Activated T-cell treated with anti-CD3 and anti-CD28 coated beads, Interleukin-2, amount 50 U/mL, for 1 hour (primary cell): ENCODE measurements at places on chromosomes 12 and 14.
A peak's percentile ranks its signal among the peaks of the same experiment; 100 is the strongest.

- DNase-seq, result no peak
Observed at GRCh38 chr12:112808156-112808555, 16.6 kb downstream of the RPH3A start.

DNA sequence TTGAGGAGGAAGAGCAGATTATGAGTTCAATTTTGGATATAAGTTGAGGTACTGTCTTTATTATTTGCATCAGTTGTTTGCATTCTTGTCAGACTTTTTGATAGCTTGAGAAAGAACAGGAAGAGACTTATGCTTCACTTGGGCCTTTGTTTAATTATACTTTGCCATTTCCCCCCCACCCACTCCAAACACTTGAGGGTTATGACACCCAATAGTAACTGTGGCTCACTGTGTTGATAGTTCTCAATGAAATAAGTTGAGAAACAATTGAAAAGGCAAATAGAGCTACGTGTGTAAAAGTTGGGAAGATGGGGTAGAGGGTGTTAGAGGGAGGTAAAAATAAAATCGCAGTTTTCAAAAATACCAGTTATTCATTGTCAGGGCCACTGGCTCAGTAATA, 17.7 kb downstream of the NAA30 start:
- DNase-seq, result no peak

DNA sequence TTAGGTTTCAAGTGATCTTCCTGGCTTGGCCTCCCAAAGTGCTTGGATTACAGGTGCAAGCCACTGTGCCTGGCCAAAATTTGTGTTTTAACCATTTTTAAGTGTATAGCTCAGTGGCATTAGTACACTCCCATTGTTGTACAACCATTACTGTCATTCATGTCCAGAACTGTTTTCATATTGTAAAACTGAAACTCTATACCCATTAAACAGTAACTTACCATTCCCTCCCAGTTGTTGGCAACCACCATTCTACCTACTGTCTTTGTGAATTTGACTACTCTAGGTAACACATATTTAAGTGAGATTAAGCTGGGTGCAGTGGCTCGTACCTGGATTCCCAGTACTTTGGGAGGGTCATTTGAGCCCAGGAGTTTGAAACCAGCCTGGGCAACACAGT, 67.3 kb upstream of the KCNH3 start:
- DNase-seq, result no peak

- DNase-seq, result no peak
Observed at GRCh38 chr12:31880340-31880739, 78.9 kb upstream of the RESF1 start.

DNA sequence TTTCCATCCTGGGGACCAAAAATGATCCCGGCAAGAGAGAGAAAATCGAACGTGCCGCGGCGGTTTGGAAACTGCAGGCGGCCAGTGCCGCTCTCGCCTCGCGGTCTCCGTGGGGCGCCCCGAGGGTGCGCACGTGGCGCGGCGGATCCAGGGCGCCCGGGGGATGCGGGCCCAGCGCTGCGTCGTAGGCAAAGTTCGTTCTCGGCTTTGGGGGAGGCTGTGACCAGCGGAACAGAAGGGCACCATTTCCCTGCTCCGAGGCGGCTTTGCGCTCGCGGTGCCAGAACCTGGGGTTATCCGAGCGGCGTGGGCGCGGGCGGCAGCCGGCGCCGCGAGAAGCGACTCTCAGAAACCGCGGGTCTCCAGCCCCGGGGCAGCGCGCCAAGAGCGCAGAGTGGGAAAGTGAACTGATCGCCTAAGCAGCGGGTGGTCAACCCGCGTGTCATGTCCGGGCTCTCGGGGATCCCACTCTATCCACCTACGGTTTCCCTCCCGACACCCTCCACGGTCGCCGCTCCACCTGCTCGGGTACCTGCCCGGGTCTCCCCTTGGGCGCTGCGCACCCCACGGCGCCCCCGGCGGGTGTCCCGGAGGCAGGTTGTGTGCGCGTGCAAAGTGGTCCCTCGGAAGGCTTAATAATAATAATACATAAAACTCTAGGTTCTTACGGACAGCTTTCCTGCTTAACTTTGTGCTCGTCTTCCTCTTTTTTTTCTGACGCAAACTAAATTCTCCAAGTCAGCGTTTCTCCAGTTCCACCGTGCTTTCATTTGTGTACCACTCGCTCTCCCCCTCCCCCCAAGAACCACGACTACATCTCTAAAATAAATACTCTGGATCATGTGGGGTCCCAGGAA, 1.2 kb downstream of the ESRRB start:
- no peak for DNase-seq

DNA sequence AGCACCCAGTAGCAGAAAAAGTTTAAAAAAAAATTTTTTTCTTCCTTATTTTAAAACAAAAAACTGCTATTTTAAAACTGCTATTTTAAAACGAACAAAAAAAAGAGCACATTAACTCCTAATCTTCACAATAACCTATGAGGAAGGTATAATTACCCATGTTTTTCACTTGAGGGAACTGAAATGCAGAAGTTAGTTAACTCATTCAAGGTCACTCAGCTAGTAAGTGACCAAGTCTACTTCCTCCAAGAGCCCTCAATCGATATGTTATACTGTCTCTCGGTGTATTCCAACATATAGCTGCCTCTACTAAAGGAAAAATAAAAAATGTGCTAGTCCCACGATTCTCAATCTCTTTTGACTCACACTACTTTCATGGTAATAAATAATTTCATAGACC, 7.8 kb downstream of the RPAP3 start:
- DNase-seq, result no peak

GRCh38 chr14:72588521-72588920, 305.4 kb downstream of the DPF3 start:
- DNase-seq, result no peak

- DNase-seq, result peak; percentile 16
Observed at GRCh38 chr14:99514552-99515300, 33.5 kb downstream of the CCNK start.

DNA sequence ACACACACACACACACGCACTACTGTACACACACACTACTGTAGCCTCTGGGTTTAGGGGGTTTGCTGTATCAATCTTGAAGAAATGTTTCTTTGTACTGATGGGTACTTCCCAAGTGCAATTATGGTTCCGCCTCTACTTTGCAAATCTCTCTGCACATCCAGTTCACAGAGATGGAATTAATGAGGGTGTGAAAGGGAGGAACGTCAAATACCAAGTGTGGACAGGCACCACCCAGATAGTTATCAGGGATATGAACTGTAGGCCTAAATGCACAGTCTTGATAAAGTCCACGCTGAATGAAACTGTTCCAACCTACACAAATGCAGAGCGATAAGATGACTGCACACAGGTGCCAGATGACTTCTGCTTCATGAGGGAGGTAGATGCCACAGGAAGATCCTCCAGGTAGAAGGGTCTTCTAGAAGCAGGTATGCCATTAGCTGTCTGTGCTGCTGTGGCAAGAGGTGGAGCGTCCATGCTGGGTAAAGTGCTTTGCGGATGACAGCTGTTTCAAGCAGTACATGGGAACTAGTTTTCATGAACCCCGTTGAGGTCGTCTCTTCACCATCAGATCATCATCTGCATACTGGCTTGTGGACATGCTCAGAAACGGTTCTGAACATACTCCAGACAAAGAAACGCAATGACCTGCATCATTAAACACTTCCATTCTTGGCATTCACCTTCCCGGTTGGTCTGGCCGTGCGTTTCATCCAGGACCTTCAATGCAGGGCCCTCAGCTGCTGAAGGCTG, 314.3 kb upstream of the RTL1 start:
- no peak for DNase-seq

DNA sequence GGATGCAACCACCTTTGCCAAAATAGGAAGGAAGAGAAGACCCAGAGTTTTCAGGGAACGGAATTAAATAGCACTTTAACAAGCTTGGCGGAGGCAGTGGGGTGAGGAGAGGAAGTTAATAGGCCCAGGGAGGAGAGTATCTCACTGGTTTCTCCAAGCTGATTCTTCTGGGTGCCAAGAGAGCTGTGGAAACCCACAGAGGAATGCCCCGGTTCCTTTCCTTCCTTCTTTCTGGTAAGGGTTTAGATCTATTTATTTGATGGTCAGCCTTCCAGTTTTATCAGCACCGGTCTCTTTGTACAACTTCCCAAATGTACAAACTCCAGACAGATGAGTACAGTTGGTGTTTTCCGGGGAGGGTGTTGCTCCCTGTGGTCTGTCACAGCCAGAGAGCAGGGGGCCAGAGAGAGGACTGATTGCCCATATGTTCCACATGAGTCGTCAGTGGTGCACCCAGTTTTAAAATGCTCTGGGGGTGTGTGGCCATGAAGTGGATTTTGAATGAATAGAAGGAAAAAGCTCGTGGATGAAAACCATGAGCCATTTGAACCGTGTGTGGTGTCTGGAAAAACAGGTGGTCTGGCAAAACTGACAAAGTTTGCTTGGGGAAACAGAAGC, 26.6 kb downstream of the PRKCH start:
- DNase-seq, result no peak

DNA sequence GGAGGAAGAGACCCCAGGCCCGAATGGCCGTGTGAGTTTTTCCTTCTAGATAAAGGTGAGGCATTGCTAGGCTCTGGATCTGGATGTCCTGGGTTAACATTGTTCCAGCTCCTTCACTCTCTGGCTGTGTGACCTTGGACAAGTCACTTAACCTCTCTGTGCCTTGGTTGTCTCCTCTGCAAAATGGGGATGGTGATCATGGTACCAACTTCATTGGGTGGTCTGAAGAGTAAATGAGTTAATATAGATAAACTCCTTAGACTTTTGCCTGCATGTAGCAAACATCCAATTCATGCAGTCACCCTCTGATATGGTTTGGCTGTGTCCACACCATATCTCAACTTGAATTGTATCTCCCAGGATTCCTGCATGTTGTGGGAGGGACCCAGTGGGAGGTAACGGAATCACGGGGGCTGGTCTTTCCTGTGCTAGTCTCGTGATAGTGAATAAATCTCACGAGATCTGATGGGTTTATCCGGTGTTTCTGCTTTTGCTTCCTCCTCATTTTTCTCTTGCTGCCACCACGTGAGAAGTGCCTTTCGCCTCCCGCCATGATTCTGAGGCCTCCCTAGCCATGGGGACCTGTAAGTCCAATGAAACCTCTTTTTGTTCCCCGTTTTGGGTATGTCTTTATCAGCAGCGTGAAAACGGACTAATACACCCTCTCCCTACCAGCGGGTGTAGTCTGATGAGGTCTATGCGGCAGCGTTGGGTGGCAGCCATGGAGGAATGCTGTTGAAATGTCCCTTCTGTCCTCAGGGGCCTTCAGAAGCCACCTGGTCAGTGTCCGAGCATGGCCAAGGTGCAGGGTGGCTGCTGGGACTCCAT, 256.1 kb downstream of the GLT1D1 start:
- no peak for DNase-seq

DNA sequence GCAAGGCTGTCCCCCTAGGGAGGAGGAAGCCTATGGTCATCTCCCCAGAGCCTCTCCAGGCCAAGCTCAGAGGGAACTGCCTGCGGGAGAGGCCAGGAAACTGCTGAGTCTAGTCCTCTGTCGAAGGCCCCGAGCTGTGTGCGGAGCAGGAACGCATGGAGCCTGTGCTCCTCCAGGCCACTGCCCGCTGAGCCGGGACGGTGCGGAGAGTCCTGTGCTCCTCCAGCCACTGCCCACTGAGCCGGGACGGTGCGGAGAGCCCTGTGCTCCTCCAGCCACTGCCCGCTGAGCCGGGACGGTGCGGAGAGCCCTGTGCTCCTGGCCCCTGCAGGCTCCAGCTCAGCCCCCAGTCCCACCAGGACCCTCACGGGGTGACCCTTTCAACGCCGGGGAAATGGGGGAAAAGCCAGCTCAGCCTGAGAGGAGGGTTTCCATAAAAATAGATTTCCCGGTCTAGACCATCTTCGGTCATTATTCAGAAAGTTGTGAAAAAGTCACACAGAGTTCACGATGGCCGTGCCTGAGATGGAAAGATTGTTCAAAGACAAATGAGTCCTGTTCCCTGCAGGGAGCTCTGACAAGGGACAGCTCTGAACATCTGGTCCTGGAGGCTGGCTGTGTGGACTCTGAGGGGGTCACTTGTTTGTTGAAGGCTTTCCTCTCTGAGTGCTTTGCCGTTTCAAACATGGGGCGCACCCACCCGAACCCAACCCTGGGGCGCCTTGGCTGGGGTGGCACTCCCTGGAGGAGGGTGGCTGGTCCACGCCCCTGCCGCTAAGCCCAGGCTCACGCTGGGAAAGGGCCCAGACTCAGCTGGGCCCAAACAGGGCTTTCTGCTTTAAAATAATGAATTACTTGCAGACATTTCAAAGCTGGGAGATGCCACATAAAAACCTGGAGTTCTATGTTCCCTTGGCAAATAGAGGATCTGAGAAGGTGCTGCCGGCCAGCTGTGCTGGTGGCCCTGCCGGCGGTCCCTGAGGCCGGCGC, 85.5 kb downstream of the ADGRD1 start:
- no peak for DNase-seq

DNA sequence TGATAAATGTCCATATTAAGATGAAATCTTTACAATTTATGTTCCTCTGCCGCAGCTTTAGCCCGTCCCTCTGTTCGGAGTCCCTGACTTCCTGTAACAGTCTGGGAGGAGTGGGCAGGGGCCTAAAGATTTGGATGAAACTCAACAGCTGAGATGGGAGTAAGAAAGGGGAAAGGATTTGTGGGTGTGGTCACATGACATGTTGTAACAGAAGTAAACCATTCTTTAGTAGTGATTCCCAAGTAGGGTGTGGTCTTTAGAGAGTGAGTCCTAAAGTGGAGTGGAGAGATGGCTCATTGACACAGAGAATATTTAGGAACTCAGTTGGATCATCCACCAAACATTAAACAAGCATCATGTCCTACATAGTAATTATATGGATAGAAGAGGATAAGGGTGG, 12.9 kb downstream of the TMEM117 start:
- DNase-seq, result no peak

- DNase-seq, result no peak
Observed at GRCh38 chr14:100142073-100143040, 17.1 kb downstream of the DEGS2 start.

GRCh38 chr14:33563901-33564197, 387.0 kb downstream of the EGLN3 start:
- DNase-seq, result no peak

GRCh38 chr12:103397536-103397935, 98.2 kb downstream of the C12orf42 start:
- no peak for DNase-seq

- DNase-seq, result no peak
Observed at GRCh38 chr14:105102893-105103292, 37.7 kb upstream of the GPR132 start.

DNA sequence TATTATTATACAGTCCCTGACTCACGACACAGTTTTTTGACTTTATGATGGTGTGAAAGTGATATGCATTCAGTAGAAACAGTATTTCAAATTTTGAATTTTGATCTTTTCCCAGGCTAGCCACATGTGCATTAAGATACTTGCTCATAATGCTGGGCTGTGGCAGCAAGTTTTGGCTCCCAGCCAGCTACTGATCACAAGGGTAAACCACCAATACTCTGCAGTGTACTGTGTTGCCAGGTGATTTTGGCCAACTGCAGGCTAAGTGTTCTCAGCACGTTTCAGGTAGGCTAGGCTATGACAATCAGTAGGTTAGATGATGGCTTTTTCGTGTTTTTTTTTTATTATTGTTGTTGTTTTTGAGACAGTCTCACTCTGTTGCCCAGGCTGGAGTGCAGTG, 69.4 kb upstream of the ACTN1 start:
- DNase-seq, result no peak

- DNase-seq, result no peak
Observed at GRCh38 chr14:33566082-33566481, 384.8 kb downstream of the EGLN3 start.

GRCh38 chr14:63899953-63900352, 47.1 kb downstream of the SYNE2 start:
- DNase-seq, result no peak

- no peak for DNase-seq
Observed at GRCh38 chr12:44335030-44335429, 499.1 kb downstream of the TMEM117 start.
